Stimulated activated CD8-positive, alpha-beta memory T cell treated with anti-CD3 and anti-CD28 coated beads, Interleukin-7, amount 100 ng/mL, for 4 hours (primary cell): ENCODE measurements at places on chromosomes 3 and 15.

DNA sequence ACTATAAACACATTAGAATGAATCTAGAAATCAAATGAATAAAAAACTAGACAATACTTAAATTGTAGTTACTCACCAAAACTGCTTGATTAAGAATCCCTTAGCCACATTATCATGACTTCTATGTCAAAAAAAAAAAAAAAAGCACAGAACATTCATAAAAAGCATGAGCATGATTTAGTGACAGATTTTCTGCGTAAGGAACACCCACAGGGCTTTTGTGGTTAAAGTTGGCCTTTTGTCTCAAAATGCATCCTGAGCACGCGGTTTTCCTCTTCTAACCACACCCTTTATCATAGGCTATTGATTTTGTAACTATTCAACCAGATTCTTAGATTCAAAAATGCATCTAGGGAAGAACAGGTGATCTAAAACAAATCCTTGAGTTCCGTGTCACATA lies 334.0 kb upstream of the NR2F2 start:
- DNase-seq, result no peak

DNA sequence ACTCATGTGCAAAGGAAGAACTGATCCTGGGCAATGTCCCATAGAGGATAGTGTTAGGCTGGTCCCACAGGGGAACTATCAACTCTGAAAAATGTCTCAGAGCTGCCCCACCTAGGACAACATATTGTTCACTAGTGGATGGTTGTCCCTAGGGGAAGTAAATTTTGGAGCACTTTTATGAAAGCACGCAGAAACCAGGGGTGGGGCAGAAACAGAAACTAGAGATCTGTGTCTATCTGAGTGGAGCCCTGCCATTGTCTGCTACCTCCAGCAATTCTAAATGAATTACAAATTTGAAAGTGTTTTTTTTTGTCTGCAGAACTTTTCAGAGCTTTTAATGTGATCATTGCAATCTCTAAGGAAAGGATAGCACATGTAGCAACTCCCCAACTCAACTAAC lies 357.1 kb upstream of the PROK2 start:
- DNase-seq, result no peak

- DNase-seq, result no peak
Measured at GRCh38 chr3:23807424-23808015, 1.8 kb downstream of the UBE2E1 start.

DNA sequence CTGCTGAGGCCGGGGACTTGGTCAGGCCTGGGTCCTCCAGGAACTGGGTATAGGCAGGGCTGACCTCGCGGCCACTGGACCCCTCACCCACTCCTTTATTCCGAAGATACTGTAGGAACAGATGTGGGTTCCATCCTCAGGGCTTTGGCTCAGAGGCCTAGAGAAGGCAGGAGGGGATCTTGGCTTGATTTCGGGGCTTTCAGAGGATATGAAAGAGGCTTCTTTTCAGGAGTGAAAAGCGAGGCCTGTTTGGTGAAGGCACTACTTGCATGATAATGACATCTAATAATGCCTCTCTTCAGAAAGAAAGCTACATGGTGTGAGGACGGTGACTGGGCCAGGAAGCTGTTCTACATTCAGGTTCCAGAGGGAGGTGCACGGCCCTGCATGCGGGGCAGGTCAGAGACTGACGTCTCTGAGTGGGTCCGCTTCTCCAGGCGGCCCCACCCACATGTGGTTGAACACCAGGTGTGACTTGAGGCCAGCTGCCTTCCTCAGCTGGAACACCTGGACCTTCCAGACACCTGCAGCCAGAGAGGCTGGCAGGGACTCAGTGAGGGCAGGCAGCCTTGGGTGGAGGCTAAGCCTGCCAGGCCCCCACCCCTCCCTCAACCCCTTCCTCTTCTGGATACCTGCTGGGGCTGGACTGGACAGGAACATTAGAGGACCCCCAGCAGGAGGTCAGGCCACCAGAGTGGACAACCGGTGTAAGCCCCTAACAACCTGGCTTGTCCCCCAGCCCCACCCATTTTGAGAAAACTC lies 31.1 kb upstream of the HHATL start:
- DNase-seq, result no peak

DNA sequence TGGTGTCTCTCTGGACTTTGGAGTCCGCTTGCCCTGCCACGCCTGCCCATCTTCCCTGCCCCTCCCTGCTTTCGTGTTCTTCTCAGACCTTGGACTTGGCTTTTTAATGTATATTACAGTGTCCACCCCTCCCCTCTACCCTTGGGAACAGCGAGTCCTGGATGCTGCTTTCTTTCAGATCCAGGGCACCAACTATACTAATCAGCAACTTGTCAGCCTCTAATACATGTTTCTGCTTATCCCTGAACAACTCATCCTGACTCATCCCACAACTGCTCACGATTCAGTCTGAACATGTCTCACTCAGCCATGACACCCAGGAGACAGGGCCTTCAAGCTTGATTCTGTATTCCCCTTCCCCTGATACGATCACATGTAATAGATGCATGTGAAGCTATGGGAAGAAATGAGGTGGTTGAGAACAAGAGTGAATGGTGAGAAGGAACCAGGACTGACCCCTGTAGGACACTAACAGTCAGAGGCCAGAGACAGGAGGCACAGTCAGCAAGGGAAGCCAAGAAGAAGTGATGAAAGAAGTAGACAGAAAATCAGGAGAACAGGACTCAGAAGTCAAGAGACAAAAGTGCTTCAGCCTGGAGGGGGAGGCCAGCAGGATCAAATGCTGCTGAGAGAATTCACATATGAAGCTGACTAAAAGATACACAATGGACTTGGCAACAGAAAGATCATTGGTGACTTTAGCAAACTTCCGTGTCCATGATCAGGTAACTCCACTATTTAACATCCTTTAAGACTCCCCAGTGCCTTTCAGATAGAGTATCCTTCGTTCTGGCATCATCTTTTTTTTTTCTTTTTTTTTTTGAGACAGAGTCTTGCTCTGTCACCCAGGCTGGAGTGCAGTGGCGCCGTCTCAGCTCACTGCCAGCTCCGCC lies 35.4 kb downstream of the BCL2L10 start:
- DNase-seq, result no peak

GRCh38 chr3:72618739-72619138 lies 229.5 kb downstream of the SHQ1 start:
- no peak for DNase-seq

DNA sequence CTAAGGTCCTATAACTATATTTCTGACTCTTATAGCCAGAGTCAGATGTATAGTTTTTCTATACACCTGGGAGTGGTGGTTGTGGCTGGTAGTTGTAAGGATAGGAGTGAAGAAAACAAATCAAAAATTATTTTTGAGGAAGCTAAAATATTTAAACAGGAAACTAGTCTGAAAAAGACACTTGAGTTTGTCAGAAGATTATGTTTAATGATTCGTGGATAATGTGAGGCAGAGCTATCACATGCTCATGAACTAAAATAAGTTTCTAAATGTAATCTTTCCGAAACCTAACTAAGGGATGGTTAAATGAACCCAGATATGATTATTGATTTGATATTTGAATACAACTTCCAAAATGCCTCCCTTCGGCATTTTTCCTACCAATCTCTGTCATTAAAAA lies 30.4 kb downstream of the GABRR3 start:
- DNase-seq, result no peak

DNA sequence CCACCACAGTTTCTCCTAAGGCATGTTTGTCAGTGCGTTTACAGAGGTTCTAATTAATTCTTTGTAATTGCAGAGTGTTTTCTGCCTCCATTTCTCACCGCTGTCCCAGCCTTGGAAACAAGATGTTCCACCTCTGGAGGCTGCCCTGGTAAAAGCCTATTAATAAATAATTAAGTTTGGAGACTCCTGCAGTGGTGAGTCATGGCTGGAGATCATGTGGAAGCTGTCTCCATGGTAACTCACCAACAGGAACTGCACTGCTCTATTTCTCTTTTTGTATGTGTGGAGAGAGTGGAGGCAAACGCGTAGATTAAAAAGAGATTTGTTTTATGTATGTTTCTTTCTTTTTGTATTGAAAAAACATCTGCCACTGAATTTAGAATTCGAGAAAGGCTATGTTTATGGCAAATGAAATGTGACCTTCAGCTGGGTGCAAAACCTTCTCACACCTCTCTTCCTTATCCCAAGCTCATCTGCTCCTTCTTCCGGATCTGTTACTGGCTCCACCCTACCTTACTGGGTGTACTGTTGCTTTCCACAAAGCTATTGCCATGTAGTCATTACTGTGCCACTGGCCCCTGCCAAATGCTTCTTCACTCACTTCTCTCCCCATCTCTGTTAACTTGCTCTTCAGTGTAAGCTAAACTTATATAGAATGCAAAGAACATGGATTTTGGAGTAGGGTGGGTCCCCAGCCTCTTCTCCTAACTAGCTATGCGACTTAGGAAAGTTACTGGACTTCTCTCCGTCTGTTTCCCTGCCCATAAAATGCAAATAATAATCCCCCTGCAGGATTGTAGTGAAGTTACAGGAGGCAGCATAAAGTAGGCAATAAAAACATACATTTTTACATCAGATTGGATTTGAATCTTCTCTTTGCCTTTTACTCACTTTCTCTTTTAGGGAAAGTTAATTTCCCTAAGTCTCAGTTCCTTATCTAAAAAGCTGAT lies 778.5 kb downstream of the NTRK3 start:
- DNase-seq, result no peak

- DNase-seq, result no peak
Measured at GRCh38 chr15:65985387-65985786, 116.1 kb downstream of the RAB11A start.

DNA sequence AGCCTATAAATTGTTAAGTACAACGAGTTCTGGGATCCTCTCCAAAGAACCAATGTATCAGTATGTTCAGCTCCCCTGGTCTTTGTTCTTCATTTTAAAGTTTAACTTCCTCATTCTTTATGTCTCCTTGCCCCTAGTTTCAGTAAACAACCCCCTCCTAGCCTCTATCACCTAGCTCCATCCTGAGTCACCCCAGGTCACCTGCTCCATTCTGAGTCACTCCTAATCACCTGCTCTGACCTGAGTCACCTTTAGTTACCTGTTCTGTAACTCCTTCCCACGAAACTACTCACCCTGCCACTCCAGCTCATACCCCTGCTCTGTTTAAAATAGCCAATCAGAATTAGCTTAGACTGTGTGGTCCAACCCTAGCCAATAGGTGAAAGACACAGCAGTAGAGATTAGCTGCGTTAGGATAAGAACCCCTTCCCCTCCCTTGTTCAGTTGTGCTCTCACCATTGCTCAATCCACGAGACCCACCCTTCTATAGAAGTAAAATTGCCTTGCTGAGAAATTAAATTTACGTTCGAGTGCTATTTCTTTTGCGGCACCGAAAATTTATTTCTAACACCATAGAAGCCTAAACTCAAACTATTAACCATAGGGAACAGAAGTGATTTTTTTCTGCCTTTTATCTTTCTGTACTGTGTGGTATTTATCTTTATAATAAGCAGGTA lies 245.0 kb upstream of the ADAMTS9 start:
- no peak for DNase-seq

DNA sequence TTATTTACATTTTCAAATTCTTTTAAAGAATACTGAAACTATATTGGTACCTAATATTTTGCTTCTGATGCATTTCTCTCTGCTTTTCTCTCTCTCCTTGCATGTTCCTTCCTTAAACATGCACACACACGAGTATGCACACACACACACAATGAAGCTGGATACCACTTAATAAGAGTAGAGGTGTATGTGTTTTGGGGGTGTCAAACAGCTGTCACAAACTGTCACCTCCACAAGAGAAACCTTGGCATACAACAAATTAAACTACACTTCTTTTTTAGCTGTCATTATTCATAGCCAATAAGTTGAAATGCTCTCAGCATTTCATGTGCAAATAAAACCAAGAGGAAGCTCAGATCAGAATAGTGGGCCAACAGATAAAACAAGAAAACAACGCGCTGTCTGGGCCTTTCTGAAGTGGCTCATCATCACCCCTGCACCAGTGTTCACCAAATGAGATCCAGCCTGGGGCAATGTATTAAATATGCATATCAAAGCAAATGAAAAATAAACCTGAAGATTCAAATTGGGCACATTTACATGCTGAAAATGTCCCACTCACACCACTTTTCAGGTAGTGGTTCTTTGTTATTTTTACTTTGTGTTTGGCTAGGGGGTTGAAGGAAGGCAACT lies 9.7 kb downstream of the MEIS2 start:
- no peak for DNase-seq

DNA sequence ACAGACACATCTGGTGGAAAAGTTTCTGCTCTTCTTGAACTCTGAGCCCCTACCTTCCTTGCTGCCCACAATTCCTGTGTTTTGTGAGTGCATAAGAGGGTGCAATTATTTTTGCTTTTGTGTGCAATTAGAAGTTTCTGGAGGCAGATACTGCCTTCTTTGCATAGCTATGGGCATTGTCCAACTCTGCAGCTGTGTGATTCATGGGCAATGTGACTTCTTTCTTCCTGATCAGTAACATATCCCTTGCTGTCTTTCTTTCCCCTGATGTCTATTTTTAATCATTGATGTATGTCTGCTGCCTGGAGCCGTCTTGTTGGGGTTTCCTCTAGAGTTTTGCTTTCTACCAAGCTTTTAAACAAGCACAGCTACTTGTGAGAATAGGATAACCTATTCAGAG lies 321.6 kb upstream of the CHRM5 start:
- DNase-seq, result no peak

DNA sequence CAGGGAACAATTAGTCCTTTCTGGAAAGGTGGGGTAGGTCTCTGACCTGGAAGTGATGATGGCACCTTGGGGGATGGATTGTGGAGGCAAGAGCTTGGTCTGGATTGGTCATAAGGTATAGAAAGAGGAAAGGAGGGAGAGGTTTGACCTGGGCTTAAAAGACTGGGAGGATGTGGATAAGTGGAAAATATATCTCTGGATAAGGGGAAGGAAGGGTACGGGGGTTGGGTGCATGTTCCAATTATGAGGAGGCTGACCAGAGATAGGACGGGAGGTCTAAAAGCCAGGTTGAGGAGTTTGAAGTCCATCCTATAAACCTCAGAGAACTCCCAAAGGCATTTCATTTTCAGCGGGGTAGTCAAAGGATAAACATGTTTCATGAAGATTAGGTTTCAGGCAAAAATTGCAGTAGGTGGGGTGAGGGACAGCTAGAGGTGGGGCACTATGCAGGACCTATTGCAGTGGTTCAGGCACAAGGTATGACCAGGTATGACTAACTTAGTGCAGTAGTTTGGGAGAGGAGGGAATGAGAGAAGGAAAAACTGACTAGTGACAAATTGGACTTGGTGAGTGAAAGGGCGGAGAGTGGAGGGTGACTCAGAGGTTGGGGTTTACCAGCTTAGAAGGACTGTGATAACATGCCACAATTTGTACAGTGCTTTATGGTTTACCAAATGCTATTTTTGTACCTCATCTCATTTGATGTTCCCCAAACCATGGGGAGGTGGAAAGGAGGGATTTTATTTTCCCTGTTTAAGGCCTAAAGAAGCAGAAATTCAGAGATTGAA lies 10.7 kb downstream of the PDE8A start:
- DNase-seq, result peak; percentile 19
